ENCODE measurements at places on chromosomes 5 and 9.

DNA sequence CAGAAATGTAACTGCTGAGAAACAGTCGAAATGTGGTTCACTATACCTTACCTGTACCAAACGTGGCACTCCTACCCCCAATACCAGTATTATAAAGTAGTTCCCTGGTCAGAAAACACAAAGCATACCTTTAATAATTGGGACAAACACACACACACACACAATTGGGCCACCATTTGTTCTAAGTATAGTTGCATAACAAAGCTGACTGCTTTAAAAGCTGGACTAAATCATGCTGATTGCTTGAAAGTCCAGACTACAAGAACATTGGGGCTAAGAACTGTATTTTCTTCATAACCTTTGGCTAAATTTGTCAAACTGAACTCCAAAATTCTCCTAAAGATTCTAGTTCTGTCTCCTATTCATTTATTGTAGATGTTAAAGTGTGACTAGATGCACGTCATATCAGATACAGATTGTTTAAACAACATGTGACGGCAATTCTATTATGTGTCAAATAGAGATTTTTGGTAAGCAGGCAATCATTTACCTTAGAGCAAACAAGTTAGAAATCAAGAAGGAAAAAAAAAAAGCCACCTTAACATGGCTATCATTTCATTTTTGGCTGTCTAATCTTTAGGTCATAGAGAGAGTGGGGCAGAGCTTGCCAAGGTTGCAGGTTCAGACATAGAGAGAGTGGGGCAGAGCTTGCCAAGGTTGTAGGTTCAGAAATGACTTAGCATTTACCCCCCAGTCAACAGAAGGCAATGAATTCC is 265.1 kb downstream of the ARL15 start:
- no peak for DNase-seq

- no peak for DNase-seq
Measured at GRCh38 chr9:125961072-125961471, 213.9 kb downstream of the PBX3 start.

- DNase-seq: no peak
Measured at GRCh38 chr9:135939351-135940265, 21.6 kb downstream of the UBAC1 start.

DNA sequence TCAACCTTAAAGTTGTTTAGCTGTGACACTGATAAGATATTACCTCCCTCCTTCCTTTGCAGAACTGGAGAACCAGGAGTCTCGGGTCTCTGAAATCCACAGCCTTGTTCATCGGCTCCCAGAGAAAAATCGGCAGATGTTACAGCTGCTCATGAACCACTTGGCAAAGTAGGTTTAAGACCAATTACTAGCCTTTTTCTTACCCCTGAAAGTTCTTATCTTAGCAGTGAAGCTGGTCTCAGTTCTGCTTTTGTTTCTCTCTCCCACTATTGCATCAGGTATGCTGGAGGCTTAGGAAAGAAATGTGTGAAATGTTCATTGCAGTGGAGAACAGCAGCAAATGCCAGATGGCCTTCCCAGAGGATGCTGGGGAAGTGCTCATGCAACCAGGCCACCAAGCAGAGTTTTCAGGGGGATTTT is 287.4 kb downstream of the ARHGAP26 start:
- no peak for DNase-seq

DNA sequence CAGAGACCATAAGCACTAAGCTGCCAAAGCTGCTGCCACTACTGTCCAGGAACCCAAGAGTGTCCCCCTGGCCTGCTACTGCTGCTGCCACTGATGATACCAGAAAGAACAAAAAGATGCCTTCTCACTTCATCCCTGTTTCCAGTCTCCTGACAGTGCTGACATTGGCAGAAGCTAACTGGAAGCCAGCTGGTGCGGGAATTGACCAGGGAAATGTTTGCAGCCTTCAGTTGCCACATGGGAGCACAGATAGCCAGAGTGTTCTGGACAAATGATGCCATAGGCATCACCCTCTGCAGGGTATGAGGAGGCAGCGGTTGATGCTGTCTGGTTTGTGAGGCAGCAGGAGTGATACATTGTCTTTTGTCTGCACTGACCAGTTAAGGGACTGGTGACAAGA is 258.4 kb downstream of the ZSWIM6 start:
- DNase-seq: no peak
